ENCODE measurements at places on chromosomes 5 and 9.

GRCh38 chr5:98938464-98938863 is 9.7 kb upstream of the CHD1 start:
- DNase-seq: no peak

GRCh38 chr5:36177715-36178523 is 26.0 kb downstream of the SKP2 start:
- no peak for DNase-seq

DNA sequence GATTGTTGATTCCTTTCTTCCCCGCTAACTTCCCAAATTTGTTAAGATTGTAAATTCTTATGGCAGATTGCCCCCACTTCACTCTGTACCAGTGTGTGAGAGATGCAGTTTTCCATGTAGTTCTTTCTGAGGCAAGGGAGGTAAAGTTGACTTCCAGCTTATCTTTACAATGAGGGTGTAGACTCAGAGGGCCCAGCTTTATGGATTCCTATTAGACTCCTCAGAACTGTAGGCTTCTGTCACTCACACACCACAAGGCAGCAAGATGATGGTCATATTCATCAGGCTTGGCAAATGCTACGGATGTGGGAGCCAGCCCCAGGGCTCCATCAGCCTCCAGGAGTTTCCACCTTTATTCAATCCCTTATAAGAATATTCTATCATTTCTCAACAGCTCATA is 461.9 kb upstream of the KLF4 start:
- no peak for DNase-seq

DNA sequence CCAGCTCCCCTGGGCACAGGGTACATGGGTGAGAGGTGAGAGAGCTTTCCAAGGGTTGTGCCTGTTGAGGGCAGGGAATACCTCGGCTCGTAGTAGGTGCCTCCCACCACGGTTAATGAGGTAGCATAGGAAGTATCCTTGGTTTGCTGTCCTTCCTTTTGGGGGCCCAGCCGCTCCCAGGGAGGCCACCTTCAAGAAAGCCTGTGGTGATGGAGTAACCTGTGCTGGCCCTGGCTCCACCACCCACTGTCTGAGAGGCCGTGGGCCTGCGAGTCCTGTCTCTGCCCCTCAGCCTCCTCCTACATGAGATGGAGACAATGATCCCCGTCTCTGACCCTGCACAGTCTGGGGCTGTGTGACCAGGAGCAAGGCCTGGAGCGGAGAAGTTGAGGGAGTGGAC is 40.8 kb downstream of the COL27A1 start:
- DNase-seq: no peak

- no peak for DNase-seq
These were observed 241.5 kb upstream of the CLINT1 start for GRCh38 chr5:158100373-158100888.

DNA sequence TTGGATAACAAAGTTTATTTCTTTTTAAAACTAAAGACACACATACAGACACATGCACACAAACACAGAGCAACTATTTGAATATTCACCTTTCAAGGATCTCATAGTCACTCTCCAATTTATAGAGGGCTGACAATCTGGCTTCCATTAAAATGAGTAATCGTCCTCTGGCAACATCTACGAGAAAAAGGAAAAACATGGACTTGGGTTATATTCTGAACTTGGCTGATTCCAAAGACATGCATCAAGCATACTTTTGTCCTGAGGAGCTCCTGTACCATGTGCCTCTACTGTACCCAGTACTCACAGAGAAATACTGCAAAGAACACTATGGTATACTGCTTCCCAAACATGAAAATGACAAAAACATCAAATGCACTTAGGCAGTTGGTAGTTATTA is 15.4 kb downstream of the IARS1 start:
- DNase-seq: no peak

- no peak for DNase-seq
These were observed 47.4 kb upstream of the MEF2C start for GRCh38 chr5:88930335-88930734.

DNA sequence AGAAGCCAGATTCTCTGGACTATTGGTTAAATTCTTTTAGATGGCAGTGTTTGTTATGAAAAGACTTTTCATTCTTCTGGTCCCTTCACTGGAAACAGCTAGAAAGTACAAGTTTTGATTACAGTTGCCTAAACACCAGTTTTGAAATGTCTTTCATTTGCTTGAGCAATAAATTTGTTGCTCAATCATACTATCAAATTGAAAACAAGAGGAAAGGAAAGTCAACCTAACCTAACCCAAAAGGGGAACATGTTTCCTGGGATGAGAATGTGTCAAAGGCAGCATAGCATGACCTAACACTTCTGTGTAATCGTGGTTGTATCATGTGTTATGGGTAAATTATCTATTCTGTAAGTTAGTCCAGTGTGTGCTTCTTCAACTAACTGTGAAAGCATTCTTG is 213.2 kb downstream of the TMC1 start:
- no peak for DNase-seq

- DNase-seq: no peak
These were observed 69.5 kb downstream of the RETREG1 start for GRCh38 chr5:16547200-16547842.

DNA sequence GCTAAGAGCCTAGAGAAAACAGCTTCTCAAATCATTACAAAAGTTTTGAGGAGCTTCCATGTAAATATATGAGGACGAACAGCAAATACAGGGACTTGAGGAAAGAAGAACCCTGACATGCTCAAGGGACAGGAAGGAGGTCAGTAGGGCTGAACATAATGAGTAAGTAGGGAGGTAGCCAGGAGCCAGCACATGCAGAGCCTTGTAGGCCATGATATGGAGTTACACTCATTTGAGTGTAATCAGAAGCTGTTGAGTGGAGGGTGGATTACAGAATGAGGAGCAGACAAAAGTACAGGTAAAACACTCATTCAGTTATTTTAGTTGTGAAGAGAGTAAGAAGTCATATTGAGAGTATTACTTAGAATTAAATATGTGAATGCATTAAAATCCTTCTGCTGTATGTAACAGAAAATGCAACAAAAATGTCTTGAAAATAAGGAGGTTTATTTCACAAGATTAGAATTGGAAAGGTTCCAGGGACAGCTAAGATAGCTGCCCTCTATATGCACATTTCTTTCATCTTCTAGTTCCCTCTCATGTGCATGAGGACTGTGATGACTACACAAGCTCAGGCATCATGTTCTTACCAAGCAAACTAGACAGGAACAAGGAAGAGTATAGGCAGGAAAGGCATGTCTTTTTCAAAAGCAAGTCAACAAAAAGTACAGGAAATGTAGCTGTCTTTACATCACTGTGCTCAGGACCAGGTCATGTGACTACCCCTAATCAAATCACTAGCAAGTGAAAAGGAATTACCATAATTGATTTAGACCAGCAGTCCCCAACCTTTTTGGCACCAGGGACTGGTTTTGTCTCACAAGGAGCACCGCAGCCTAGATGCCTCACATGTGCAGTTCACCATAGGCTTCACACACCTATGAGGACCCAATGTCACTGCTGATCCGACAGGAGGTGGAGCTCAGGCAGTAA is 87.2 kb downstream of the TMEM232 start:
- DNase-seq: no peak

GRCh38 chr5:10161778-10162177 is 87.9 kb downstream of the ATPSCKMT start:
- DNase-seq: no peak

DNA sequence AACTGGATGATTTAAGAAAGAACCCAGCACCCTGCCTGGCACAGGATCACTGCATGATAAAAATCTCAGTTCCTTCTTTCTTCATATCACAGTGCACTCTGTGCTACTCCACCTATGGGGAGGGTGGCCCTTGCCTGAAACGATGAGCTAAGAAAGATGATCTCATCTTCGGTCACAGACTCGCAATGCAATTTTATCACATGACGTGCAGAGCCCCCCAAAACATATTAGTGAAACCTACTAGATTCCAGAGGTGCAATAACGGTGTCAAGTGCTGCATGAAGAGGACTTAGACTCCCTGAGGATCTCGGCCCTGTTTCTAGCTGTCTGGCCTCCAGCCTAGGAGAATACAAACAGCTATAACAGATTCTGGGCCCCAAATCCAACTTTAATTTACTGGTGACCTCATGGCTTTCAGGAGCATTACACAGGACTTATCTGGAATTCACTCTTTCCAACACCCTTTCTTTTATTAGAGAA is 104.0 kb downstream of the EBF1 start:
- DNase-seq: no peak

GRCh38 chr5:91742550-91742949 is 359.4 kb upstream of the ARRDC3 start:
- no peak for DNase-seq

- DNase-seq: no peak
These were observed 22.4 kb upstream of the FCN2 start for GRCh38 chr9:134858051-134858841.

DNA sequence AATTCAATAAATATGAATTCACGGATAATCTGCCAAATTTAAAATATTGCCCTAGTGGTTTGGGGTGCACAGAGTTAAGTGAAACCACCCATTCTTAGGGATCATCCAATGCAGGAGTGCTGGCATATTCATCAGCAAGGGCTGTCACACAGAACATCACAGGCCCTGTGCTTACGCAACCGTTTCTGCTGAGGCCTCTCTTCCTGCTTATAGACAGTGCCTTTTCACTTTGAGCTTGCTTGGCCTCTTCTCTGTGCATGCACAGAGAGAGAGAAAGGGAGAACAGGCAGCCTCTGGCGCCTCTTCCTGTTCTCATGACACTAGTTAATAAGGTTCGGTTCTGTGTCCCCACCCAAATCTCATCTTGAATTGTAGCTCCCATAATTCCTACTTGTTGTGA is 366.3 kb downstream of the ICE1 start:
- DNase-seq: no peak

DNA sequence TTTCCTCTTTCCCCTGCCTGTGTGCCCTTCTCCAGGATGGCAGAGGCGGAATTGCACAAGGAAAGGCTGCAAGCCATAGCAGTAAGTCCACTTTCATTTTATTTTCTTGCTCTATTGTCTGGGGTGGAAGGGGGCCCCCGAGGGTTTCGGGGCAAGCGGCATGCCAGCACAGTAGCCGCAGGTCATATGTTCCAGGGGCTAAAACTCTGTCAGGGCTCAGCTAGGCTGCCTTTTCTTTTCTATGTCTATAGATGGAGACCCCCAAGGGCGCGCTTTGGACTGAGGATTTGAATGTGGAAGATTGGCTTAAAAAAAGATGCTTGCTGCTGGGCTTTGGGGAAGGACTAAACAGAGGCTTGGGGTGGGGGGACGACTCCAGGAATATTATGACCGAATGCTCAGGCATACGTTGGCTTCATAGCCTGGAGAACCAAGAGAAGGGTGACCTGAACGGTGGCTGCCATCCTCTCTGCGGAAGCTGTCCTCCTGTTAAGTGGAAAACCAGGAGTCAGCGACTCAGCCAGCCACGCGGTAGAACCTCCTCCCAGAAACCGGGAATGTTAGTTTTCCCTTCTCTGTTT is 545 bp downstream of the PALM2AKAP2 start:
- DNase-seq: no peak

DNA sequence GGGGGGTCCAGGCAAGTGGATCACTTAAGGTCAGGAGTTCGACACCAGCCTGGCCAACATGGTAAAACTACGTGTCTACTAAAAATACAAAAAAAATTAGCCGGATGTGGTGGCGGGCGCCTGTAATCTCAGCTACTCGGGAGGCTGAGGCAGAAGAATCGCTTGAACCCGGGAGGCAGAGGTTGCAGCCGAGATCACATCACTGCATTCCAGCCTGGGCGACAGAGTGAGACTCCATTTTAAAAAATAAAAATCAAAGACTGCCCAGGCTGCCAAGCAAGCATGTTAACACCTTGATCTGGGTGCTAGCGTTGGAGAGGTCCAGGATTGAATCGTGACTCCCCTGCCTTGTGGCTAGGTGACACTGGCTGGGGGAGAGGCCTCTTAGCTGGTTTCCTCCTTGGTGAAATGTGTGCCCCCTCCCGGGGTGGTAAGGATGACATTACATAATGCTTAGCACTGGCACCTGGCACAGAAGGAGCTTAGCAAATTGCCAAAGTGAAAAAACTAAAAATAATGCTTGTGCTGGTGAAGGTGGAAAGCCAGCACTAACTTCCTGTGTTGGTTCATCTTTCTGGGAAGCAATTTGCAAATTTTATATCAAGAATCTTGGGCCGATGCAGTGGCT is 2.2 kb upstream of the CIZ1 start:
- no peak for DNase-seq

DNA sequence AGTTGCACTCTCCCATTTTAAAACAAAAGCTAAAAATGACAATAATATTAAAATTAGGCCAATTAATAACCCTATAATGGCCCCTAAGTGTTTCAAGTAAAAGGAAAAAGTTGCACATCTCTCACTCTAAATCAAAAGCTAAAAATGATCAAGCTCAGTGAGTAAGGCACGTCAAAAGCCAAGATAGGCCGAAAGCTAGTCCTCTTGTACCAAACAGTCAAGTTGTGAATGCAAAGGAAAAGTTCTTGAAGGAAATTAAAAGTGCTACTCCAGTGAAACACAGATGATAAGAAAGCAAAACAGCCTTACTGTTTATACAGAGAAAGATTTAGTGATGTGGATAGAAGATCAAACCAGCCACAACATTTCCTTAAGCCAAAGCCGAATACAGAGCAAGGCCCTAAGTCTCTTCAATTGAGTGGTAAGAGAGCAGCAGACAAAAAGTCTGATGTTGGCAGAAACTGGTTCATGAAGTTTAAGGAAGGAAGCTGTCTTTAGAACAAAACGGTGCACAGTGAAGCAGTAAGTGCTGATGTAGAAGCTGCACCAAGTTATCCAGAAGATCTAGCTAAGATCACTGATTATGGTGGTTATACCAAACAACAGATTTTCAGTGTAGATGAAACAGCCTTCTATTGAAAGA is 144.1 kb upstream of the ACOT12 start:
- no peak for DNase-seq

DNA sequence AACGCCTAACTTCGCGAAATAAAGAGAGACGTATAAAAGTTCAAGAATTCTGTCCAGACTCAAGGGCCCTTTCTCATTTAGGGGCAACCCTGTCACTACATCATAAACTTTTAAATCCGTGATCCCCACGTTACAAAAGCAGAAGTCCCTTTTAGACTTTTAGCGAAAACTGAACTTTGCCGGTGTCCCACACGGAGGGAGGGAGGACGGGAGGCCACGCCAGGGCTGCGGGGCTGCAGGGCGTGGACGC is 515 bp upstream of the F2R start:
- DNase-seq: no peak

- DNase-seq: no peak
These were observed 35.0 kb upstream of the PCSK5 start for GRCh38 chr9:75855509-75855908.

DNA sequence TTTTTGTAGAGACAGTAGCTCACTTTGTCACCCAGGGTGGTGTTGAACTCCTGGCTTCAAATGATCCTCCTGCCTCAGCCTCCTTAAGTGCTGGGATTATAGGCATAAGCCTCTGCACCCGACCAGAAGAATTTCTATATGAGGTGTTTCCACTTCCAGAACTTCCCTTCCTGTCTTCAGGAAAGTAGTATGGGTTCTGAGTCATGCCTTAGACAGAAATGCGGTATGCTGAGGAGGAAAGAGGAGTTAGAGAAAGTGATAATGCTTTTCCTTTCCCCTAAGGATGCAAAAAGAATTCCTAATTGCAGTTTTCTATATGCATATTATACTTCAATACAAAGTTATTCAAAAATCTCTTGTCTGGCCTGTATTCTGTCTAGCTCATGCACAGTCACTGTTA is 16.4 kb upstream of the ADAMTSL1 start:
- DNase-seq: no peak

GRCh38 chr5:58404734-58405133 is 55.2 kb downstream of the PLK2 start:
- no peak for DNase-seq

GRCh38 chr9:126561582-126561981 is 52.1 kb upstream of the LMX1B start:
- DNase-seq: no peak

Data from GM12891 (cell line).